ENCODE measurements at places on chromosomes 16 and 17.

GRCh38 chr16:52629296-52629695 is 82.4 kb upstream of the TOX3 start:
- DNase-seq, result no peak

- no peak for DNase-seq
Measured at GRCh38 chr17:41416479-41416878, 7.9 kb downstream of the KRT37 start.

GRCh38 chr17:78241277-78242023 is 10.0 kb downstream of the TMEM235 start:
- DNase-seq, result peak; percentile 22

DNA sequence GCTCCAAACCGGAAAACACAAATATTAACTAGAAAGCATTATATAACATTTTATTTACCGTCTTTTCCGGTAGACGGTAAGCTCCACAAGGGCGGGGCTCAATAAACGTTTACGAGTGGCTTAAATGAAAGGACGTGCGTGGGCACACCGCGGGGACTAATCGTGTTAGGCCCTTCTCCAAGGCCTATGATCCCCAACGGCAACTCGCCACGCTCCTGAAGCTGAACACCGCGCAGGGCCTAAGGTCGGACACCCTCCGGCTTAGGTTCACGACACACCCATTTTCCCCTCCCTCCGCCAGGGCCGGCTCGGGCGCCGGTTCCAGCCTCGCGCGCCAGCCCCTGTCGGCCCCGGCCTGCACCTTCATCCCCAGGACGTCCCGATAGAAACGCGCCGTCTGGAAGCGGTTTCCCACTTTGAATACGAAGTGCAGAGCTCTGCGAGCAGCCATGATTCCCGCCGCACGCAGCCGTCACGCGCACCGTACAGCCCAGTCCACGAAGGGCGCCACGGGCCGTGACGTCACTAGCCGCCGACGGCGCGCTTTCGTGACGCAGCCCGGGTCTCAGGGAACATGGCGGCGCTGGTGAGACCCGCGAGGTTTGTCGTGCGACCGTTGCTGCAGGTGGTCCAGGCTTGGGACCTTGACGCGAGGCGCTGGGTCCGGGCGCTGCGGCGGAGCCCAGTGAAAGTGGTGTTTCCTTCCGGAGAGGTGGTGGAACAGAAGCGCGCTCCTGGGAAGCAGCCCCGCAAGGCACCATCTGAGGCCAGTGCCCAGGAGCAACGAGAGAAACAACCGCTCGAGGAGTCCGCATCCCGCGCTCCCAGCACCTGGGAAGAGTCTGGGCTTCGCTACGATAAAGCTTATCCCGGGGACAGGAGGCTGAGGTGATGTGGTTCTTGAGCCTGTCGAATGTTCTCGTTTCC is at the start of the genes GLOD4 and MRM3:
GLOD4 (minus strand) TSS at position 476 of the 927 bp plus-strand sequence; CDS start at position 451, 25 bp downstream.
MRM3 (plus strand) TSS at position 549 of the 927 bp plus-strand sequence; CDS start at position 575, 26 bp downstream.
- DNase-seq, result peak; percentile 92

DNA sequence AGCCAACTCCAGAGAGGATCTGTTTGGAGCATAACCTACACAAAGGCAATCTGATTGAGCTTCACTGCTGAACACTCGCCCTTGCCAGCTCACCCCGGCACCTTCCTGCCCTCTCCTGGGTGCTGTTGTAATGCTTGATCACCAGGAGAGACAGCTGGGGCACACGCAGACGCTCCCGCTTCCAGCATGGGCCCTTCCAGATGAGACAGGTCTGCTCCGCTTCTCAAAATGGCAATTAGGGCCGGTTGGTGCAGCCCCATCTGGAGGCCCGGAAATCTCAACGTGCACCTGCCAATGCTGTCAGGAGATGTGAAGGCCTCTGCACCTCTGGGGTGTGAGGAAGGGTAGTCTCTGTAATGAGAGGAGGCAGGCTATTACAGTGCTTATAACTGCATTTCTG is 206.1 kb downstream of the ABCC12 start:
- DNase-seq, result no peak

GRCh38 chr17:39818358-39819000 is 45.6 kb downstream of the IKZF3 start:
- DNase-seq, result no peak

- peak; percentile 91 for DNase-seq
Measured at GRCh38 chr17:27455914-27456680, at the start of gene KSR1. Gene KSR1 (plus strand): TSS chr17:27456448. CDS start chr17:27456644, 196 bp downstream.

GRCh38 chr16:56192635-56192945 is 1.3 kb downstream of the GNAO1 start:
- no peak for DNase-seq

DNA sequence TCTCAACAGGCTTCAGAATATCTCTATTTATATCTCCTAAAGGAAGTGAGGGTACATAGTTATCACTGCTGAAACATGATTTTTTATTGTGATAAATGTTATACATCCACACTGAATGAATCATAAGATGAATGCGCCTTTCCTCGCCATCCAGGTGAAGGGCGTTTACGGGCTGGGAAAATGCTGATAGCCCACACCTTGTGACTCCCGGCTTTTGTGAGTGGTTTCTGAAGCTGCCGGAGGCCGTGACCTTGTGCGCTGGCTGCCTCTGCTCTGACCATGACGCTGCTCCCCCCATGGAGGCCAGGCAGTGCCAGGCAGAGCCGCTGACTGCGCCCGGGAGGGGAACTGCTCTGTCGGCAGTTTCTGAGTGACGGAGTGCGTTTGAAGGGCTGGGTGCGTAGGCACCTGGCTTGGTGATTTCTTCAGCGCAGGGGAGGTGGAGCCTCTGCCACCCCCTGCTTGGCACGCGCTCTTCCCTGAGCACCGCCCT is 97.2 kb downstream of the RAP1GAP2 start:
- no peak for DNase-seq

- DNase-seq, result no peak
Measured at GRCh38 chr16:49959552-49960277, 65.3 kb upstream of the CNEP1R1 start.

DNA sequence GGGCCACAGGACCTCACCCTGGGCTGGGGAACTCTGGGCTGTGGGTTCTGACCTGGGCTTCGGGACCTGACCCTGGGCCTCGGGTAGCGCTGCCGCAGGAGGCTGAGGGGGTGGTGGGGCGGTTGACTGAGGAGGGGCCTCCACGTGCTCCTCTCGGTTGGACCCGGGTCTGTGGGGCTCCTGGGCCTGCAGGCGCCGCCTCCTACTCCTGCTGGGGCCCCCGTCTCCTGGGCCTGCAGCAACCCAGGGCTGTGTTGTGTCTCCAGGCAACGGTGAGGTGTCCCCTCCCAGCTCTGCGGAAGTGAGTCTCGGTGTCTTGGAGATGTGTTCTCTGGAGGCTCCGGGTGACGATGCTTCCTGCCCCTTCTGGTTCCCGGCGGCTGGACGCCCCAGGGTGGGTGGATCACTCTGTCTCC is 41.5 kb upstream of the GNG13 start:
- no peak for DNase-seq

DNA sequence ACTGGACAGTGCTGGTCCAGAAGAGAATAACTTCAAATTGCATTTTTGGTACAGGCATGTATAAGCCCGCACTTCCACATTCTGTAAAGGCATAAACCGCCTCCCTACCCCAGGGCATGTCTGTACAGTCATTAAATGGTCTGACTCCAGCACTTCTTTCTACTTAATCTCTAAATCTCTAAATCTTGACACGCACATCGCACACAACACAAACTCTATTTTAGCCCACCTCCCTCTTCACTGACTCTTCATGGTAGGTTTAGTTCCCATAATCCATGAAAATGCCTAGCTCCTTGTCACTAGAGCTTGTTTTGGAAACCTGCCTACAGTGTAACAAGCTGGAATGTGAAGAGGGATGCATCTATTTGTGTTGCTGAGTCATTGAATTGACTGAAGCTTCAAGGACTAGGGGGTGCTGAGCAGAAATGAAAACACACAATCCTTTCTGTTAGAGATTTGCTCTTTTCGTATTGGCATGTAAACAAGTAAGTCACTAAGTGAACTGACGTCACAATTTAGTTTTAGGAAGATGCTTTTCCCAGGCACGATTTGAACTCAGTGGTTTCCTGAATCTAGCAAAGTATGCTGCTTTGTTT is 1.6 kb upstream of the DUSP14 start:
- DNase-seq, result peak; percentile 27

- DNase-seq, result no peak
Measured at GRCh38 chr16:72836985-72837384, 210.9 kb downstream of the ZFHX3 start.

- DNase-seq, result no peak
Measured at GRCh38 chr17:63156986-63157385, 191.0 kb downstream of the TANC2 start.

DNA sequence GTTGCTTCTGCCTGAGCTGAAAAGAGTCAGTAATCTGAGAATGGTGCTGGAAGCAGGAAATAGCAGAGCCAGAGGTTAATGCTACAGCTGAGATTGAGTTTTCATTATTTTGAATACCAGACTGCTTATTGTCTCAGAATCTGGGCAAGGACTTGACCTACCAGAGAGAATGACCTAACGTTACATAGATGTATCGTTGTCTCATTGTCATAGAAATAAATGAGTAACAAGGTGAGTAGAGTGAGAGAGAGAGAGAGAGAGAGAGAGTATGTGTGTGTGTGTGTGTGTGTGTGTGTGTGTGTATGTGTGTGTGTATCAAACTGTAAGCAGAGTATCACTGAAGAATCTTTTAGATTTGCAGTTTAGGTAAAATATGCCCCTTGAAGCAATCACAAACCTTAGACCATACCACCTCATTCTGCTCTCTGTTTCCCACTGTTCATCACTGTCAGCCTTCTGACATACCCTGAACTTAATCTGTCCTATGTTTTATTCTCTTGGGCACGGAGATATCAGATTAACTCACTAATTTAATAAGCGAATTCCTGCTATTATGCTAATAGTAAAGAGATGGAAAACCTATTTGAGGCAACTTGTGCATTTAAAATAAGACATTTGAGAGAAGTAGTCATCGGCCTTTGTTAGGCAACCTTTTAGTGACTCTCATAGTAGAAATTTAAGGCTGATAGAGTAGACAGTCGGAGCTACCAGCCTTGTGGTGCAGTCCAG is 87.8 kb downstream of the CYB561 start:
- no peak for DNase-seq

DNA sequence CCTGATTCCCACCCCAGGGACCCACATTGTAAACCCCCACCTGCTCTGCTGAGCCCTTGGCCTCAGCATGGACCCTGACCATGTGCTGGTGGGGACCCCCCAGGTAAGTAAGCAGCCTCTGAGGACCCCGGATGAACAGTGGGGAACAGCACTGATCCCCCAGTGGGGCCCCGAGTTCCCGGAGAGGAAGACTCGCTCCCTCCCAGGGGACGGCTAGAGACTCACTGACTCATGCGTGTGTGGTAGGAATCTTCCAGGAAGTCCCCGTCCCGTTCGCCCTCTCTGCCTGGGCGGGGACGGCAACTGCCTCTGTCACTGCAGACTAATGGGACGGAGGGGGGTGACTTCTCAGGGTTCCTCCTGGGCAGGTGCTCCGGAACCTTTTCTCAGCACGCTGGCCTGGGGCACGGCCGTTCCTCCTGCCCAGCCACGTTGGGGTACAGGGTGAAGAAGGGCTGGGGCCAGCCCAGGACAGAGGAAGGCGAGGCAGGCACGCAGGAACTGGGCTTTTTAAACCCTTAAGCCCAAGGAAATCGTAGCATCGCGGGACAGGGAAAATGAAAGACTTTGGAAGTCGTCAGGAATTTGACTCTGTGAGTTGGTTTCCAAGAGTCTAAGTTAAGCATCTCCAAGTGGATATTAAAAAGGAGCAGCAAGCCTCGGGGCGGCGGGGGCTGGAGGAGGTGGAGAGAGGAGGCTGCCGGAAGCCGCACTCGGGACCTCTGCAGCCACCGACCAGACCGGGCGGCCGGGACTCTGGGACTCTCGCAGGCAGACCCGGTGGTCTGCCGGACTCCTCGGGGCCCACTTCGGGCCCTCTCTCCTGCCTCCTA is 178.7 kb downstream of the SEC14L1 start:
- DNase-seq, result no peak

- no peak for DNase-seq
Measured at GRCh38 chr17:71937914-71938313, 182.9 kb upstream of the SOX9 start.

GRCh38 chr17:59154292-59154720 is 680 bp downstream of the SKA2 start:
- peak; percentile 69 for DNase-seq

- no peak for DNase-seq
Measured at GRCh38 chr17:81549031-81549557, 3.1 kb downstream of the FAAP100 start.

GRCh38 chr16:83247767-83248372 is 559.9 kb upstream of the HSBP1 start:
- DNase-seq, result no peak

DNA sequence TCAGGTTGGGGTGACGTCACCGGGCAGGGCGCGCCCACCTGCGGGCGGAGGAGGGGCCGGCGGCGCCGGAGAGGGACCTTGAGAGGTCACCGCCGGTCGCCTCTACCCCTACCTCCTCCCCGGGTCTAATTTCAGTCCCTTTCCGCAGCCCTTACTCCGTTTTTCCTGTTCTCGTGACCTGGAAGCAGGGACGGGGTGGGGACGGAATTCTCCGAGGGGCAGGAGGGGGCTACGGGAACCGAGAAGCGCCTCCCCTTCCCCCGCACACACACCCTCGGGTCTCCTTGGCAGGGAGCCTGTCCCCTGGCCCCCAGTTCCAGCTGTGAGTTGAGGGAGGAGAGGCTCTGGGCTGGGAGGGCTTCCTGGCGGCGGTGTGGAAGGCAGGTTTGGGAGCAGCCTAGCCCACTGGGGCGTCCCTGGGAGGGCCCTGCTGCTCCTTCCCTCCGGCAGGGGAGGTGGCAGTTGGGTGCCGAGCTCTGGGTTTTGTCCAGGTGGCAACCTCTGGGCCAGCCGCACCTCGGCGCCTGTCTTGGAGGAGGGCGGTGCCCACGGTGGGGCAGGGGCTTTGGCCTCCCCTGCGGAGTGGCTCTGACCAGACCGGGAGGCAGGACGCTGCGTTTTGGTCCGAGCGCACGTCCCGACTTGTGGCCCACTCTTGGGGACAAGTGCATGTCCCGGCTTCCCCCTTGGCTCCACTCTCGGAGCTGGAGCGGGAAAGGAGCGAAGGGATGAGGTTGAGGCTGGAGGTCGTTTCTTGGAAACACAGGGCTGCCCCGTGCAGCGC is 773 bp downstream of the SYNGR3 start:
- peak; percentile 60 for DNase-seq

GRCh38 chr17:50149091-50149416 is 1.4 kb downstream of the PPP1R9B start:
- no peak for DNase-seq
